ENCODE measurements at places on chromosomes 4 and X.

GRCh38 chr4:79022529-79022928 is 83.3 kb upstream of the PAQR3 start:
- DNase-seq: no peak

DNA sequence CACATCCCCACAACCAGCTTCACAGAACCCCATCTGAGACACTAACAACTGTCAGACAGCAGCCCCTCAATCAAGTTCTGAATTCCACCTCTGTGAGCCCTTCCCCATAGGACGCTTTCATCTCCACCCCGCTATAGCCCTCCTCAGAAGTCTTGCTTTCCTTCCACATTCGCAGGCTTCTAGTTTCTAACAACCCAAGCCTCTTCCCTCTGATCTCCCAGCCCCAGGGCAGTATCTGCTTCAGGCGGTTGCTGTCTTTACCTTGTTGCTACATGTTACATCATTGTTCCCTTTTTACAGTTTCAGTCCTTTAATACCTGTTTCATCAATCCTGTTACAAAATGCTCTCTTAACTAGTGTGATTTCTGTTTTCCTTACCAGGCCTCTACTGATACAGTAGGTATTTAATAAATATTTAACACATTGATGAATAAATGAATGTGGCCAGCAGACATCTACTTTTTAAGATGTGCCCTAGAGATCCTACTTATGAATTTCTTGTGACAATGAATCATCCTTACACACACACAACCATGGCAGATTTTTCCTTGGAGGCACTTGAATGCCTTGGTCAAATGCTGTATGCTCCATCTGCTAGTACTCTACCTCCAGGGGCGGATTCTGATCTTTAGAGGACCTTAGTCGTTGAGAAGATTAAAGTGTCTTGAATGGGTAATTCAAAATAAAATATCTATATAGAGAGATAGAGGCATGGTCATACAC is 164.7 kb upstream of the SLIT2 start:
- DNase-seq: no peak

DNA sequence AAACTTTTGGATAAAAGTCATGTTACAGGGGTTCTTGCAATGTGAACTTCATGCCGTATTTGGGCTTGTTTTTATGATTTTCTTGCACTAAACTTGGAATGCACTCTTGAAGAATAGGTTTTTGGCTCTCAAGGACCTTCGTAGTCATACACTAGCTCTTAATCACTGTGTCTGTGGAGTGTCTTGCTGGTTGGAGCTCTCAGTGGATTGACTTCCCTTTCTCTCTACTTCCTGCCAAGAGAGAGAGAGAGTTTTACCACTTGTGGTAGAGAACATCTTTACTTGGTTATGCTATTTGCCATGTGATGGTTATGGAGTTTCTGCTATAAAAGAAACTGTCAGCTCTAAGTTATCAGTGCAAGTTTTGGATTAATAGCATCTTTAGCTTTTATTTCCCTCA is 112.4 kb downstream of the BMPR1B start:
- no peak for DNase-seq

- DNase-seq: no peak
These were observed 12.7 kb downstream of the TAB3 start for GRCh38 chrX:30876367-30876766.

- peak; percentile 84 for DNase-seq
These were observed 223.9 kb upstream of the ANKRD50 start for GRCh38 chr4:124936427-124936826.

DNA sequence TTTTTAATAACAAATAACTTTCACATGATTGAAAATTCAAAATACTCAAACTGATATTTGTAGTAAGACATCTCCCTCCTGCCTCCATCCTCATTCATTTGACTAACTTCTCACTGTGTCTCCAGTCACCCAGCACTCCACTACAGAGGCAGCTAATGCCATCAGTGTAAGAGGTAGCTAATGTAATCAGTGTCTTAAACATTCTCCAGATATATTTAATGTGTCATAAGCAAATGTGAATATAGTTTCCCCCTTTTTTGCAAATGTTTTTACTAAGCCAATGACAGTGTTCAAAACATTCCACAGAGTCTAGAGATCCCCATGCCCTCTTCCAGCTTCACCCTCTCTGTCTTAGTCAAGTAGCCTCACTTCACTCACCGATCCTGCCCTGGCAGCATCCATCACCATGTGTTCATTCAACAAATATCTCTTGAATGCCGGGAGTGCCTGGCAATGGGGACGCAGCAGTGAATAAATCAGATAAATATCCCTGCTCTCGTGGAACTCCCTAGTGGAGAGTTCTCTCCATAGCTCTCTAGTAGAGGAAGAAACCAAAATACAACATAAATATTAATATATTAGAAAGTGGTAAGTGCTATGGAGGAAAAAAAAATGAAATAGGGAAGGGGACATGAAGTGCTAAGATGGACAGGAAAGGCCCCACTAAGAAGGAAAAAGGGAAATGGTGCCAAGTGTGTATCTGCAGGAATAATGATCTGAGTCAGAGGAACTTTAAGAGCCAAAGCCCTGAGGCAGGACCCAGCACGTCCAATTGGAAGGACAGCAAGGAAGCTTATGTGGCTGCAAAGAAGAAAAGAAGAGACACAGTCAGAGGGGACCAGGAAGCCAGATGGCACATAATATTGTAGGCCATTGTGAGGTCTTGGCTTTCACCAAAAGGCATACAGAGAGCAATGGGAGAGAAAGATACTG is 18.7 kb downstream of the SCFD2 start:
- DNase-seq: no peak

GRCh38 chrX:43939187-43939926 is 33.8 kb downstream of the NDP start:
- DNase-seq: no peak

GRCh38 chrX:63658920-63659319 is 126.1 kb downstream of the ARHGEF9 start:
- no peak for DNase-seq

- DNase-seq: no peak
These were observed 62.1 kb downstream of the CC2D2A start for GRCh38 chr4:15531792-15532191.

DNA sequence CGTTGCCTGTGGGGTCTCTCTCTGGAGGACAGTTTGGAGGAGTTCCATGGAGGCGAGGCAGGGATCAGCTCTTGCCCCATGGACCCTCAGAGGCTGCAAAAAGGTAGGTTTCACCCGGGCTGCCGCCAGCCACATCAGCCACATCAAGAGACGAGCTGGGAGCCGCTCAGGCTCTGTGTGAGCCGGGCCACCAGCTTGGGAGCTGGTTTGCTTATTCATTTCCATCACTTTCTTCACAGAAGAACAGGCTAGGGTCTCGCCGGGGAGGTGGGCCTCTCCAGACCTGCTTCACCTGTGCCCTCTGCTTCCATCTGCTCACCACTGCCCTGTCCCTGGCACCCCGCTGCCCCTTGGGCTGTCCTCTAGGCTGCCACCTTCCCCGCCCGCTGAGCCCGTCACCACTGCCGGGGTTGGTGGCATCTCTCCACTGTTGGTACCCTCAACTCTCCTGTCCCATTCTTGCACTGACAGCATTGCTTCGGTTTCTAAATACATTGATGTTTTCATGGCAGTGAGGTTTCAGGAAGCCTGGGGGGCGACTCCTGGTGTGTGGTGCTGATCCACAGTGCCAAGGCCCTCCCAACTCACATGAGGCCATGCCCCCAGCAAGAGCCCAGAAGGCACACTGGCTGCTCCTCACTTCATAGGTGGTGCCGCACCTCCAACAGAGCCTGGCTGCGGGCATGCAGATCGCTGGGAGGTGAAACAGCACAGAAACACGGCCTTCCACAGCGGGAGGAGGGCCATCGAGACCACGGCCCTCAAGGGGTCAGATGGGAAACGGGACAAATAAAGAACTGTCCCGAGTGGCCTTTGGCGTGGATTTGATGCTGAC is 4.5 kb upstream of the TREX2 start:
- no peak for DNase-seq

- no peak for DNase-seq
These were observed 14.7 kb upstream of the ATP8A1 start for GRCh38 chr4:42671431-42672194.

DNA sequence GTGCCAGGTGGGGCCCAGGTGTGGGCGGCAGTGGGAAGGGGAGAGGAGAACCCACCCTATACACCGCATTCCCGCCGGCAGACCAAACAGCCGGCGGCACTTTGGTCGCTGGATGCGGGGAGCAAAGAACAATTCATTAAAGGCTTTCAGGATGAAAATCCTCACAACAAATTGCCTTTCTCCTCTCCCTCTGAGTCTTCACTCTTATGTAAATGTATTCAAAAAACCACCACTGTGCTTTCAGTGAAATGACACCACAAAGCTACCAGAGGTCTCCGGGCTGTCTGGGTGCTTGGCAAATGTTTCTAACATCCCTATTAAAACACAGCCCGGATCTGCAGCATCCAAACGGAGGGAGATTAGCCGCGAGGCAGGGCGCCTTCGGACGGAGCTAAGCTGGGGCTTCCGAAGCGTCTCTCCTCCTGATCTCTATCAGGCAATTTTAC is 171.8 kb upstream of the TBL1X start:
- DNase-seq: no peak

DNA sequence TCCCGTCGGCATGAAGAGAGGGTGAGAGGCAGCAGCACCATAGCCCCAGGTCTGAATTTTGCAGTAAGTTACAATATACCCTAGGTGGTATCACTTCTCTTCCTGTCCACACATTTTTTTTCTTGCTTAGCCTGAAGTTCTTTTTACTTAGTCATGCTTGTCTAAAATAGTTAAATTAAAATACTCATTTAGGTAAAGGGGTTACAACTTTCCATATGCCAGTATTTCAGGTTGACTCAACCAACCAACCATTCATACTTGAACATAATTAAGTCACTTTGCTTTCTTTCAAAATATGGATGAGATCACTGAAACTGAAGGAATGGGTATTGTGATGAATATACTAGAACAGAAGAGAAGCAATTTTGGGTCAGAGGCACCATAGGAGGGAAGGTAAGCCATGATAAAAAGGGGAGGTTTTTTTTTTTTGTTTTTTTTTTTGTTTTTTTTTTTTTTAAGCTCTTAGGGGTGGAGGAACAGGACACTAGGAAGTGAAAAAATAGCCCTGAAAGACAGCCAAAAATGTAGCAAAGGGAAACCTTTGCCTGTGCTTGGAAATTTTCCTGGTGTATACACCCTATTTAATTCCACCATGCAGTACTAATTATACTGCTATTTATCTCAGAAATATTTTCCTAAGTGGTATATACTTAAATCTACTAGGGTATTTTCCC is 41.8 kb downstream of the RPS6KA3 start:
- DNase-seq: no peak

DNA sequence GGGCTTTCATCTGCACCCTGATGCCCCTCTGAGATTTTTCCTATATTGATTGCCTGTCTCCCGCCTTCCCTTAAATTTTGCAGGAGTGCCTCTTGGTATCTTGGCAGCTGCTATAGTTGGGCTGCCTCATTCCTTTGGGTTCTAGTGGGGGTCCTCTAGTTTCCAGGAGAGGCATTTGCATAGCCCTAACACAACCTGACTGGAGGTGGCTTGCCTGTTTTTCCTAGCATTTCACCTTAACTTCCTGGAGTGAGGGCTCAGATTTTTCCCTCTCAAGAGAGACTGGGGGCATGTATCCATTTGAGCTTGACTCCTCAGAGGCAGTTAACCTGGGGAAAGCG is 46.0 kb downstream of the UGT2A3 start:
- DNase-seq: no peak

GRCh38 chrX:18792828-18793227 is 85.4 kb downstream of the PPEF1 start:
- no peak for DNase-seq

DNA sequence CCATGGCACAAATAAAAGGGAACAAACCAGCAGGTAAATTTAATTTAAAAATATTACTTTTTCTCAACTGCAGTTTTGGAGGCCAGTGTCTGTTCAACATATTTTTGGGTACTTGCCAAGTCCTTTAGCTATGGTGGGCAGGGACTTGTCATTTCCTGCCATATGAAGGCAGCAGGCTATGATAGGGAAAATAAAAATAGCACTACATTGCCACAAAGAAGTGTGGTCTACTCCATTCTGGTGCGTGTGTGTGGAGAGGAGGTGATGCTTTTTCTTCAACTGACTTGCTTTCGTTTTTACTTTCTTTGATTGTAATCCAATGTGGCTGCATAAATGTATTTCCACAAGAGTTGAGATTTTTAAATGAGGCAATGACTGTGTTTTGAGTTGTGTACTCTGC is 17.2 kb downstream of the GPR174 start:
- no peak for DNase-seq

DNA sequence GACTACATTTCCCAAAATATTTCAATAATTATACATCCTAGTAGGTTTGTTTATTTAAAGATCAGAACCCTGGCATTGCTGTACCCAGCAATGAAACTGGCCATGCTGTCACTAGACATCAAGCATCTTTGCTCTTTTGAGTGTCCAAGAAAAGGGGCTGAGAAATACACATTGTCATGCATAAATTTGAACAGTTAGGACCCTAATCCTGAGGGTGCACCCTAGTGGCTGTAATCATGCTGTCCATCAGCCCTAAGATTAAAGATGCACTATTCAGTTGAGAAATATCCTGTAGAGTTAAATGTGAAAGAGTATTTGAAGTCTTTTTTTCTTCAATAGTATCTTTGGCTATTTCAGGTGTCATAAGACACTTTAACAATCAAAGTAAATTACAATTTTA is 108.8 kb downstream of the NFKB1 start:
- DNase-seq: no peak

DNA sequence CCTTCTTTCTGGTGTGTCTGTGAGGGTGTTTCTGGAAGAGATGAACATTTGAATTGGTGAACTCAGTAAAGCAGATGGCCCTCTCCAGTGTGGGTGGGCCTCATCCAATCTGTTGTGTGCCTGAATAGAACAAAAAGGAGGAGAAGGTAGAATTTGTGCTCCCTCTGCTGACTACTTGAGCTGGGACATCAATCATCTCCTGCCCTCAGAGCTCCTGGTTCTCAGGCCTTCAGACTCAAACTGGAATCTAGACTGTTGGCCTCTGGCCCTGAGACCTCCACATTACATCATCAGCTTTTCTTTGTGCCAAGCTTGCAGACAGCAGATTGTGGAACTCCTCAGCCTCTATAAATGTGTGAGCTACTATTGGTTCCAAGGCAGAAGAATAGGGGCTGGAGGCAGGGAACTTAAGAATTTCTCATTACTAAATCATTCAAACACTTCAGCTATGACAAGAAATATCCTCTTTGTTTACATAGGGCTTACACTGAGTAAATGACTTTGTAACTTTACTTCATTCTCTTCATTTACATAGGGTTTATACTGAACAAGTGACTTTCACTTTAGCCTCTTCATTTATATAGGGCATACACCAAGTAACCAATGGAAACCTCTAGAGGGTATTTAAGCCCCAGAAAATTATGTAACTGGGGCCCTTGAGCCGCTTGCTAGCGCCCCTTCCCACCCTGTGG is 86.9 kb upstream of the NWD2 start:
- peak; percentile 82 for DNase-seq

GRCh38 chr4:27357283-27357682 is 496.6 kb downstream of the STIM2 start:
- DNase-seq: no peak

DNA sequence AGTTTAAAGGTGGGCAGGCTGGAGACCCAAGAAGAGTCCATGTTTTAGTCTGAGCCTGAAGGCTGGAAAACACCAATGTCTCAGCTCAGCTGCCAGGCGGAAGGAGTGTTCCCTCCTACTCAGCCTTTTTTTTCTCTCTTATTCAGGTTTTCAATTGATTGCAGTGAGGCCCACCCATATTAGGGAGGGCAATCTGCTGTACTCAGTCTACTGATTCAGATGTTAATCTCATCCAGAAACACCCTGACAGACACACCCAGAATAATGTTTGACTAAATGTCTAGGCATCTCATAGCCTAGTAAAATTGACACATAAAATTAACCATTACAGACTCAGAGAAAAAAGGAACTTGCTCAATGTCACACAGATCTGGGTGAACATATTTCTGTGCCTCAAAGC is 347.1 kb downstream of the GBA3 start:
- no peak for DNase-seq
